Activated CD8-positive, alpha-beta memory T cell treated with anti-CD3 and anti-CD28 coated beads for 1 hour (primary cell): ENCODE measurements at places on chromosomes 5 and 9.

- no peak for DNase-seq
Measured at GRCh38 chr5:154576429-154576806, 98.4 kb upstream of the HAND1 start.

GRCh38 chr9:1202512-1203280, 152.5 kb downstream of the DMRT2 start:
- no peak for DNase-seq

DNA sequence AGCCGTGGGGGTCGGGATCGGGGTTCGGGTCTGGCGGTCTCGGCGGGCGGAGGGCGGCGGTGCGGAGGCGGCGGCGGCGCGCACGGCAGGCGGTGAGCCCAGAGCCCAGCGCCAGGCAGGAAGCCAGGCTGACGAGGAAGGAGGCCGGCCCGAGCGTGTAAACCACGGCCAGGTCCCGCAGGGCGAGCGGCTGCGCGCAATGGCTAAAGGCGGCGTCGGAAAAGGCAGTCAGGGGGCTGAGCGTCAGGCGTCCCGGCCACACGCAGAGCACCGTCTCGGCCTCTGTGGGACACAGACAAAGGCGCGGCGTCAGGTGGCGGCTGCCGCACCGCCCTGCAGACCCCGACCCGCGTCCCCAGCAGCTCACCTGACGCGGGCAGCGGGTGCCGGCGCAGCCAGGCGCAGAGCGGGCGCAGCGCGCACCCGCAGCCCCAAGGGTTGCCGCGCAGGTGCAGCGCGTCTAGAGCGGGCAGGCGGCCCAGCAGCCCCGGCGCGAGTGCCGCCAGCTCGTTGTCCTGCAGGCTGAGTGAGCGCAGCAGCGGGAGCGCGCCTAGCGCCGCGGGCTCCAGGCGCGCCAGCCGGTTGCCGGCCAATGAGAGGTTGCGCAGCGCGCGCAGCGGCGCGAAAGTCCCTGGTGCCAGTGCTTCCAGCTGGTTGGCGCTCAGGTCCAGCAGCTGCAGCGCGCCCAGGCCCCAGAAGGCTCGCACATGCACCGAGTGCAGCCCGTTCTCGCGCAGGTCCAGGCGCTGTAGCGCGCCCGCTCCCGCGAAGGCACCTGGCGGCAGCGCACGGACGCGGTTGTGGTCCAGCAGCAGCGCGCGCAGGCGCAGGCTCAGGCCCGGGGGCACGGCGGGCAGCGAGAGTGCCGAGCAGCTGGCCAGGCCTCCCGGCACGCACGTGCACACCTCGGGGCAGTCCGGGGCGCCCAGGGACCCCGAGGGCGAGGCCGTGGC, 671 bp downstream of the LRRC26 start:
- DNase-seq, result no peak

DNA sequence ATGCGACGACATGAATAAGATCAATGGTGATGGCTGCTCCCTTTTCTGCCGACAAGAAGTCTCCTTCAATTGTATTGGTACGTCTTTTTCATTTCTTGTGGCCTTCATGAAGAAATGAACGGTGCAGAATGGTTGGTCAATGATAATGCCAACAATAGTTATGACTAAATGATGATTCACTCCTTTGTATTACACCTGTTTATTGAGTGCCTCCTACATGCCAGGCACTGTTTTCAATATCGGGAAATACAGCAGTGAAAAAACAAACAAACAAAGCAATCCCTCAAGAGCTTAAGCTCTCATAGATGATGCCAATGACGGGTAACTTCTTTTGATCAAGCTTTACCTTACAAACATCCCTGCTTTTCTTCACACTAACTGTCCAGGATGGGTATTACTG, 117.7 kb downstream of the PAPPA start:
- no peak for DNase-seq

GRCh38 chr5:127832067-127832466, 128.9 kb downstream of the CCDC192 start:
- no peak for DNase-seq

DNA sequence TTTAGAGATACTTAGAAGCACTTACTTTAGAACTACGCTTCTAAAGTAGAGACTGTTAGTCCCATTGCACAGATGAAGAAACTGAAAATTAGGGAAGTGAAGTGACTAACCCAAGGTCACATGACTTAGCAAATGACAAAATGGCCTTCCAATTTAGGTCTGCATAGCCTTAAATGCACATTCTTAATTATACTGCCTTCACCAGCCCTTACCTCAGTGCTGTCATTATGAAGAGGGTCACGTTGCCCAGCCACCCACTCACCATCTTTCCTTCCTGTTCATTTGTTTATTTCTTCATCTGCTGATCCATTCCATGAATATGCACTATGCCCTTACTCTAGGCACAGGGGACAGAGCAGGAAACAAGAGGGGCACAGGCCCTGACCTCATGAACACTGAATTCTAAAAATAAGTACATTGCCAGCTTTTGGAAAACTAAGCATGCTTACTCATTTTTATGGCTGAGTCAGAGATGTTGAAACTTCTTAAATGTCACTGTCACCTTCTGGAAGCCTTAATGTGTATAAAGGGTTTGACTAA, 8.6 kb downstream of the HAVCR2 start:
- no peak for DNase-seq

DNA sequence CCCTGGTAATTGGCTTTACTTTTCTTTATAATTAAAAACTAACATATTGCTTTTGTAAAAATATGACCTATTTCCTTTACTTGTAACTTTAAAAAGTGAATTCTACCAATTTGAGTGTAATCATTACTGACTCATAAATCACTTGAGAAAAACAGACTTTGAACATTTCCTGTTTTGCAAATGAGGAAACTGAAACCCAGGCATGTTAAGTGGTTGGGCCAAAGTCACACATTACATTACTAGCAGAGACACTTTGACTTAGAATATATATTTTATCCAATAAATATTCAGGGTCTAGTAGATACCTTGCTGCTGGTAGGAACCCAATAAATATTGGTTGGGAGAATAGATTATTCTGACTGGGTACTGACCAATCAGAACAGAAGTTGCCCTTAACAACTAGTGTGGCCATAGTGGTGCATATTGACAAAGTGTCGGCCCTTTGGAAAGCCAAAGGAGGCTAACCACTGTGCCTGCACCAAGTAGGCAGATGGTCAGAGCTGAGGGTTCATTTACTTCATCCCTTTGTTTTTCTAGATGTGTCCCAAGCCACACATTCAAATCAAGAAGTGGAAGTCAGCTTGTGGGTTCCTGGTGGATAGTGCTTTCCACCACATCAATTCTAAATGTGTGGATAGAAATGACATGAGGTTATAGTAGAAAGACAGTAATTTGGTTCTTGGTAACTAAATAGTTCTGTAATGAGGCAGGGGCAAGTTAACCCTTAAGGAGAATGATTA, 365.1 kb upstream of the RIOK2 start:
- DNase-seq, result no peak
